Effector memory CD4-positive, alpha-beta T cell (primary cell): ENCODE measurements at places on chromosomes 4 and X.

GRCh38 chrX:150357790-150358189 is 5.3 kb upstream of the MAMLD1 start:
- DNase-seq, result no peak

DNA sequence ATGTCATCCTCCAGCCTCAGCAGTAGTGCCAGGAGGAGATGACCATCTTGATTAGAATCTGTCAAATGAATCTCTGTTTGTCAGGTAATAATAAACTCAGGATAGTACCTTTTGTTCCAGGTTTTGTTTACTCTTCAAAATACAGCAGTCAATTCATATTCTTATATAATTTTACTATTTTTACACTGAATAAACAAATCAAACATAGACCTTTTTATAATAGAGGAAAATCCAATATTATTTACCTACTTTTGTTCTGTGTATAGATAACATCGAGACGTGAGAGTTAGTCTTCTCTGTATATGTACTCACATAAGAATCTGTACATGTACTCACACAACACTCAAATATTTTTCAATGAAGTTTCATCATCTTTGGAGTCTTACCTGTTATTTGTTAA is 365.4 kb upstream of the EPHA5 start:
- no peak for DNase-seq

DNA sequence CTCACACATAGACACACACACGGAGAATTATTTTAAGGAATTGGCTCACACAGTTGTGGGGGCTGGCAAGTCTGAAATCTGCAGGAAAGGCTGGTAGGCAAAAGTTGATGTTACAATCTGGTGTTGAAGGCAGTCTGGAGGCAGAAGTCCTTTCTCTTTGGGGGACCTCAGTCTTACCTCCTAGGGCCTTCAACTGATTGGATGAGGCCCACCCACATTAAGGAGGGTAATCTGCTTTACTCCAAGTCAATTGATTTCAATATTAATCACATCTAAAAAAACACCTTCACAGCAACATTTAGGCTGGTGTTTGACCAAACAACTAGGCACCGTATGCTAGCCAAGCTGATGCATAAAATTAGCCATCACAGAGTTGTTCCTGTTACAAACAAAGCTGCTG is 10.7 kb downstream of the MGST2 start:
- DNase-seq, result no peak

- no peak for DNase-seq
Measured at GRCh38 chr4:23401572-23401971, 488.3 kb downstream of the PPARGC1A start.

GRCh38 chrX:117839544-117839943 is 277.1 kb downstream of the KLHL13 start:
- no peak for DNase-seq

GRCh38 chr4:123747016-123747415 is 350.4 kb downstream of the SPRY1 start:
- no peak for DNase-seq

DNA sequence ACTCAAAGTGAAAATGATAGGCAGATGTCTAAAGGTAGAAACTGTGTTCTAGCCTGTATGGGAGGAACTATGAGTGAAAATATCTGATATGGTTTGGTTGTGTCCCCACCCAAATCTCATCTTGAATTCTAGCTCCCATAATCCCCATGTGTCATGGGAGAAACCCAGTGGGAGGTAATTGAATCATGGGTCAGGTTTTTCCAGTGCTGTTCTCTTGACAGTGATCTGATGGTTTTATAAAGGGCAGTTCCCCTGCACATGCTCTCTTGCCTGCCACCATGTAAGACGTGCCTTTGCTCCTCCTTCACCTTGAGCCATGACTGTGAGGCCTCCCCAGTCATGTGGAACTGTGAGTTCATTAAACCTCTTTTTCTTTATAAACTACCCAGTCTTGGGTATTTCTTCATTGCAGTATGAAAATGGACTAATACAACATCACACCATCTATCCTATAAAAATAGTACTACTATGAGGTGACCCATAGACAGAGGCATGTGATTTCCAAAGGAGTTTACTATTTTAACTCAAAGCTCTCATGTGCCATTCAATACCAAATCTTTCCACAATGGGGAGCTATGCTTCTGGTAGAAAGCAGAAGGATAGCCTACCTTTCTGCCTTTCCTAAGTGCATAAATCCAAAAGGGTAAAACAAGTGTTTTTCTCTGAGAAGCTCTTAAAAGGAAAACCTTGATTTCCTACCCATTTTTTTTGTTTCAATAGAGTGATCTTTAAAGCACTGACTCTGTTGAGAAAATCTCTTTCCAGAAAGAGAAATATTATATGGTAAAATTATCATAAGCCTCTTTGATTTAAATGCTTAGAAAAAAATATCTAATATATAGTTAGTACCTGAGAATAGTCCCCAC is 38.8 kb downstream of the SEC31A start:
- DNase-seq, result no peak

GRCh38 chr4:163768014-163768413 is 273.5 kb downstream of the TMA16 start:
- no peak for DNase-seq

DNA sequence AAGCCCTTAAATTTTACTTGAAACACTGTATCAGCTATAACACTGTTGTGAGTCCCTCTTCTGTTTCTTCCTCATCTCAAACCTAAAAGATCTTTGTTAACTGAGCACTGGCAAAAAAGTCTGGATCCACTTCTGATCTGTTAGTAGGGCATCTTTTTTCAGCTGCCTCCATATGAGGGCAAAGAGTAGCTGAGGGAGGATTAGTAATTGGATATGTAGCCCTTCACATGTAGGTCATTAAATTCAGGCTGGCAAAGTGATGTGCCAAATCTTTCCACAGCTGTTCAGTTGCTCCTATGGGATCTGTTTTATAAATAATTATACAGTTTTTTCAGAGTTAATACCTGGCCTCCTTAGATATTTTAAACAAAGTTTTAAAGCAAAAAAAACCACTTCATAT is 1.1 kb upstream of the TRMT10A start:
- DNase-seq, result no peak

DNA sequence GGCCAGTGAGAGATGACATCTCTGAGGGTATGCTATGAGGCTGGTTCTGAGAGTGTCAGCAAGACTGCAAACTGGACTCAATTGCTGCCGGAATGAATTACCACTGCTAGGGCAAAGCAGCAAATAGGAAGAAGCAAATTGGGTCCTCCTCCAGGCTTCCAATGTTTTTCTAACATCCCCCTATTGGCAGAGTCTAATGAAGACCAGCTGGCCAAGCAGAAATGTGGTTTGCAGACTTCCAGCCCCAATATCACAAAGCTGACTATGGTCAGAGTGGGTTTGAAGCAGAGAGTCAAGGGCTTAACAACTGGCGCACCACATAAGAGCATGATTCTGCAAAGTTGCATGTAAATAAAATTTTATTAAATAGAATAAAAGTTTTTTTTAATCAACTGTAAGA is 225.4 kb upstream of the GLRA2 start:
- no peak for DNase-seq

- DNase-seq, result no peak
Measured at GRCh38 chr4:78667764-78668163, 108.4 kb upstream of the BMP2K start.

DNA sequence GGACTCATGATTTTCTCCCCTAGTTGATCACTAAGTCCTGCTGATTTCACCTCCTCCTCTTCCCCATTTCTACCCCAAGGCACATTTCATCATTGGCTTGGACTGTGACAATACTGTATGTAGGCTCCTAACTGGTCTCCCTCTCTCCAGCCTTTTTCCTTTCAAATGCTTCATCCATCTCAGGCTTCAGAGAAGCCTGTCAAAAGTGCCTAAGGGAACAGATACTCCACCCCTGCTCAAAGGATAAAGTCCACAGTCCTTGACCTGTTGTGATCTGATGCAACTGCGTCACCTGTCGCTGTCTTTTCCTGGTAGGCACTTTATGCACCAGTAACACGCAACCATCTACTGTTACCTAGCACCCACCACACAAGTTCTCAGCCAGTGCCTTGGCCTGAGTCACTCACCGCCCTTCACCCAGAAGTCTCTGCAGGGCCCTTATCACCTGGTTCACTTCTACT is 12.8 kb downstream of the SCARB2 start:
- no peak for DNase-seq

DNA sequence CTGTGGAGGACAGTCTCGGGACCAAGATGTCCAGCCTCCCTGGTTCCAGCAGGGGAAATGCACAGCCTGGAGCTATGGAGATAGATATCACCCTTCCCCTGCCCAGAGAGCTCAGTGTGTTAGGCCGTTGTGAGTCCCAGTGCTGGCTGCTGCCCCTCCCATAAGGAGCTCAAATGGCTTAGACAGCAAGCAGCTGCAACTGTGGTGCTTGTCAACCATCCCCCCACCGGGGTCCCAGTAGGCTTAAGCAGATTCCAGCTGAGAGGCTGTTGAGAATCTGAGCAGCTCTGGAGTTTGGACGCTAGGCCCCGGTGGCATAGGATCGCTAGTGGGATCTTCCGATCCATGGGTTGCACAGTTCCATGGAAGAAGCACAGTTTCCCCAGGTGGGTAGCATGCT is 181.8 kb upstream of the POF1B start:
- DNase-seq, result no peak

DNA sequence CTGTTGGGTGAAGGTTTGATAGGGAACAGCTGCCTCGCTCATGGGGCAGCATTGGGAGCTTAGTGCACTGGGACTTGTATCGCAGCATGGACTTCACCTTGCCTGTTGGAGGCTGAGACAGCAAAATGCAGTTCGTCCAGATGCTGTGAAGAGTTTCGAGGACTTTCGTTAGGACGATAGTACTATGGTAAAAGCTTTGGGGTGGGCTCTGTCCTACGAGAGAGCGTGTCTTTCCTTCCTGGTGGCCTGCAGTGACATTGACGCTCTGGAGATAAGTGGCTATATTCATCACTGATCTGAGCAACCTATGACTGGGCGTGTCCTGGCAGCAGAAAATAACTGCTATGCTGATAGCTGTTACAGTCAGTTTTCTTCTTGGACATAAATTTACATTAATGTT is 44.8 kb downstream of the ARHGAP10 start:
- DNase-seq, result no peak

GRCh38 chr4:153645183-153645582 is 38.9 kb upstream of the TLR2 start:
- DNase-seq, result no peak

DNA sequence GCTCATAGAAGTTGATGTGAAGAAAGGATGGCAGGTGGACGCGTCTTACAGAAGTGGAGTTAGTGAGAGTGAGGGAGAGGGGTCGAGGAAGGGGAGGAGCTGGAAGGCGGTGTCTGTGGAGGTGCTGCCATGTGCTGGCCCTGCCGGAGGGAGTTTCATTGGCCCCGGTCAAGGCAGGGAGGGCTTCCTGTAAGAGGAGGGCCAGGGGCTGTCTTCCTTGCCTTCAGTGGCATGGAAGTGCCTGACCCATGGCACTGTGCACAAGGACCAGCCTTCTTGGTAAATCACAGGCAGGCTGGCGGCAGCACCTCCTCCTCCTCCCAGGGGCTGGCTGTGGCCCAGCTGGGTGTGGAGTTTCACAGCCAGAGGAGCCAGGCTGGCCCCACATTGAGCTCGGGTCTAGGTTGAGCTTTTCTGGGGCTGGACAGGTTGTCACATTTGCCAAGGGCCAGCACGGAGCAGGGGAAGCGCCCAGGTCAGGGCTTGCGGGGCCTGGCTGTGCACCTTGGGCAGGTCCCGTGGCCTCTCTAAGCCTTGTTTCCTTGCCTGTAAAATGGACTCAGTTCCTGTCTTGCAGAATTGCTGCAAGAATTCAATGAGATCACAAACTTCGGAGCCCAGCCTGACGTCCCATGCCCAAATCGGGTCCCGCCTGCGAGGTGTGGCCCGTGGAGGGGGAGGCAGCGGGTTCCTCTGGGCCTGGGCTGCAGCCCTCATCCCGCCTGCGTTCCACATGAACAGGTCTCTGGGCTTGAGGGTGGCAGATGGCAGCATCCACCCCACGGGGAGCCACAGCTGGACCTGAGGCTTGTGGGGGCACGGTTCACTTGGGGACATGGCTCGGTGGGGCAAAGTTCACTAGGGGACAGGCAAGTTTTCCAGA is 7.0 kb downstream of the HTRA3 start:
- no peak for DNase-seq

GRCh38 chrX:117995378-117995777 is 121.2 kb downstream of the KLHL13 start:
- DNase-seq, result no peak

- no peak for DNase-seq
Measured at GRCh38 chrX:44514272-44514671, 28.4 kb downstream of the FUNDC1 start.

DNA sequence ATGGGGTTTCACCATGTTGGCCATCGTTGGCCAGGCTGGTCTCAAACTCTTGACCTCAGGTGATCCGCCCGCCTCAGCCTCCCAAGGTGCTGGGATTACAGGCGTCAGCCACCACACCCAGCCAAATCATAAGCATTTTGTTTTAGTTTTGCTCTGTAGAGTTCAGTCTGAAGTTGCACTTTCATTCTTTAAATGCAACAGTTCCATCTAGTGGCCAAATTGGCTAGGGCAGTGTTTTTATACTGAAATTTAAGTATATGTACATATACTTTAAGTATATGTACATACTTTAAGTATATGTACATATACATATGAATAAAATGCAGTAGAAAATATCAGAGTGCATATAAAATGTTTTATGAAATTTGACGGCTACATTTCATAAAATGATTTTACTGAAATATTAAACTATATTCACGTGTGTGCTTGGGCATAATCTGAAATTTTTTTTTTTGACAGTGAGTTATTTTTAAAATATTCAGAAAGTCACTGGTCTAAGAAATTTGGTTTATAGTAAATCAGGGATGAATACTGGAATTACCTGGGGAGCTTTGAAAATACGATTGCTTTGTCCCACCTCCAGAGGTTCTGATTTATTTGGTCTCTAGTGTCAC is 145.5 kb downstream of the NWD2 start:
- DNase-seq, result no peak

DNA sequence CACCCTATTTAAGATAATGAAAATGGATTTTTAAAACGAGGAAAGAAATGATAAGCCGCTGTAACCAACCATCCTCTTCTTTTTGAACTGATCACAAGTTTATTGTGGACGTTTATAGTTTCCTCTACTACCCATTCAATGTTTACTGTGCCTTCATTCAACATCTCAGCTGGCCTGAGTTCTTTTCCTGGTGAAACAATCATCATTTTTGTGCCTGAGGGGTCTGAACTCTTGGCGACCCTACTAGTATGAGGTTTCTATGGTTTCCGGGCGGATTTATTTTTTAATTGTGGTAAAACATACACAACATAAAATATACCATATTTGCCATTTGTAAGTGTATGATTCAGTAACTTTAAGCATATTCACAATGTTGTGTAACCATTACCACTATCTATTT is 100.7 kb downstream of the SPRY1 start:
- DNase-seq, result no peak

DNA sequence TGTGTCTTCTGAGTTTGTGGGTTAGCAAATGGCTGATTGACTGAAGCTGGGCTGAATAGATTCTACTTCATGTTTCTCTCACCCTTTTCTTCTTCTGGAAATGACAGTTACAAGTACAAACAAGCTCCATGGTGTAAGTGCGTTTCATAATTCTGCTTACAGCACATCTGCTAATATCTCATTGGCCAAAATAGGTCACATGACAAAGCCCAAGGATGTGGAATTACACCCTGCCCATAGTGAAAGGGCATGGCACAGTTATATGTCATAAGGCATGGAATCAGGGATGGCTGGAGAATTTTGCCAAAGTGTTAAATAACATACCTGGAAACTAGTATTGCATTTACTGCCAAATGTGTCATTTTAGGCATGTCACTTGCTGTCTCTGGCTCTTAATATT is 327.2 kb downstream of the NKX6-1 start:
- no peak for DNase-seq

GRCh38 chr4:33725861-33726260 is 2518.5 kb downstream of the ARAP2 start:
- DNase-seq, result no peak

GRCh38 chr4:73208376-73208775 is 50.2 kb downstream of the ANKRD17 start:
- DNase-seq, result no peak

GRCh38 chr4:109703664-109704361 is 568 bp upstream of the CASP6 start:
- DNase-seq, result no peak
